ENCODE measurements at places on chromosomes 11 and 22.
A peak's percentile ranks its signal among the peaks of the same experiment; 100 is the strongest.

- DNase-seq, result no peak
Observed at GRCh38 chr22:48352086-48352911, 1475.4 kb downstream of the BRD1 start.

DNA sequence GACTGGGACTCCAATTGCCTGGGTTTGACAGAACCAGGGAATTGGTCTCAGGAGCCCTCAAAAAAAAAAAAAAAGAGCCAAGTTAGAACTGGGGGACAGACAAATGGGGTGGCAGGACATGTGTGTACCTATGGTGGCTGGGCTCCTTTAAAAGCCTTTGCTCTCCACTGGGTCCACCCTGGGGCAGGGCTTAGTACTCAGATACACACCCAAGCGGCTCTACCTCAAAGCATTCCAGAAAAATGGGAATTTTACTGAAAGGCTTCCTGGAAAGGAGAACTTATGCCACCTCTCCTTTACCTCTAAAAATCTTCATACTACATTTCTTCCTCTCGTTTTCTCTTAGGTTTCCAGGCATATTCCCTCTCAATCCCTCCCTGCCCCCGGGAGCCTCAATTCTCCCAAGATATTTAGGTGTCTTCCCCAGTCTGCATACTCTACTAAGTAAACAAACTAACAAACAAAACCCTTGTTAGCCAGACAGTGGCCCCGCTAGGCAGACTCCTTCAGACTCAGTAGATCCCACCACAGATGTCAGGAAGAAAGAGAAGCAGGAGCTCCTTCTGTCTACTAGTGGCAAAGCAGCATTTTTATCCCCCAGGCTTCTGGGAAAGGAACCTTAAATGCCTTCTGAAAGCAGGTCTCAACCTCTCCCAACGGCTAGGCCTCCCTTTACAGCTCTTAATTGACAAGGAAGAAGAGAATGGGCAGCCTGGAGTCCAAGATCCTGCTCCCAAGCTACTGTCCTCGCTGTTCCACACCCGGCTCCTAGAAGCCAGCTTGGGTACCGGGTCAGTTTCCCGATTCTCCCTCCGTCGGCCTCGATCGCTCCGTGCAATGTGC is 653 bp downstream of the PCSK7 start:
- peak; percentile 37 for DNase-seq

- DNase-seq, result no peak
Observed at GRCh38 chr11:111905411-111905810, 6.2 kb downstream of the CRYAB start.

DNA sequence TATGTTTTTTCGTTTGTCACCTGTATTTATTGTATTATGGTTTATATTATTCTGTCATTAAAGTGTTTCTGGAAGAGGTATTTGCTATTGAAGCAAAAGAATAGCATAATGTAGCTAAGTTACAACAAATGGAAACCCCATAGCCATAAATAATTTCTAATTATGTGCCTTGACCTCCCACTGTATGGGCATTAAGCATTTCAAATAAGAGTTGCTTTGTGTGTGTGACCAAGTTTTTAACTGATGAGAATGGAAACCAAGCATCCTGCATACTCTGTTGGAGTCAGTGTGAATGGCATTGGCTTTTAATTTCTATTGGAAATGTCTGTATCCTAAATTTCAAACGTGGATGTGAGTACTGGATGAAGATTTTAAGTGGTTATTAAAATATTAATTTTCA is 61.9 kb upstream of the MYO18B start:
- no peak for DNase-seq

DNA sequence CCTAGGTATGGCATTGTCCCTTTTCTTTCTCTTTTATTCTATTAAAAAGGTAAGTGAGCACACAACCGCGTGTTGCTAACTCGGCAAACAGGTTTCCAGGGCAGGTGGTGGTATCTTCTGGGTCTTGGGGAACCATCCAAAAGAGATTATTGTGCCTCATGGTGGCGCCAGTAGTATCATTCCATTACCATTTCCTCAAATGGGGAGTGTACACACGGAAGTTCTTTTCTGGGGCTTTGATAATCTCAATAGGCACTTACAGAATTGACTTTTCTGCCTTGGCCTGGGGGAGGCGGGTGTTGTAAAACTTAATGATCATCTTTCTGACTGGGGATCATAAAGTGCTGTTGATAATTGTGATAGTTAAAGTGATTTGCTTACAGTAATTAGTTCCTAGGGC is 234.1 kb downstream of the KIRREL3 start:
- DNase-seq, result no peak

DNA sequence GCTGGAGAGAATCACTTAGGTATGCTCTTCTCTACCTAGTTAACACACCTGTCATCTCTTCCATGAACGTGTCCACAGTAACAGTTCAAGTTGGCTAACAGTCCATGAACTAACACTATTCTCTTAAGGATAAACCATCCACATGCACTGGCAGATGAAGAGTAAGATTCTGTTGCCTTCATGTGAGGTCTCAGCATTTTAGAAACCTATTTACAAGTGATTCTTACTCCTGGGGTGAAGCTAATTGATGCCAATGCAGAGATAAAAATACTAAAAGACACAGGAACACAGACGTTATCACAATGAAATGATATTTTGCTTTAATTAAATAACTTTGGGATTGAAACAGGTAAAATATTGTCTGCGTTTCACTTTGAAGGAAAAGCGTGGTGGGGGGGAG is 1.3 kb downstream of the LRRC4C start:
- no peak for DNase-seq

GRCh38 chr11:69135420-69136363 is 20.0 kb upstream of the SMIM38 start:
- DNase-seq, result peak; percentile 54

- DNase-seq, result no peak
Observed at GRCh38 chr11:133636711-133637355, 104.5 kb upstream of the OPCML start.

- no peak for DNase-seq
Observed at GRCh38 chr11:123588117-123588863, 66.1 kb downstream of the SCN3B start.

DNA sequence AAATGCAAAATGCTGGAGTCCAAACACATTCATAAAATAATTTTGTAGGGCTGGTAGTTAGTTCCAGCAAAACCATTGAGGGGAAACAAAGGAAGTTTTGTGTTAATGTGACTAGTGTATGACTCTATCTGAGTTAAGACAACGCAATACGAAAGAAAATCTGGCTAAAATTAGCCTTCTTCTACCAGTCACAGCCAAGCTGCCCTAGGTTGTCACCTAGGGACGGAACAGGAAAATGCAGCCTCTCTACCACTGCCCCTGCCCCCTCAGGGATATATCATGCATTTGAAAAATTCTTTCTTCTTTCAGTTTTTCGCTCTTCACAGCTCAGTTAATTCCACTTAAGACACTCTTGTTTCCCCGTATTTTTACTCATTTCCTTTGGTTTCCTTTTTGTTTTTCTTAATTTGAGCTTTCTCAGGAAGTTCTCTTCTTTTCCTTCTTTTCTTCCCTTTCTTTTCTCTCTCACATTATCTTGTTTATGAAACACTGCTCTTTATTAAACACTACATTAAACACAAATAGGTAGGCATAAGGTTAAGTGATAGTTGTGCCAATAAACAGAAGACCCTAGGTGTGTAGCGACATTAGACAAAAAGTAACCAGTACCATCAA is 30.6 kb downstream of the KIRREL3 start:
- DNase-seq, result no peak

DNA sequence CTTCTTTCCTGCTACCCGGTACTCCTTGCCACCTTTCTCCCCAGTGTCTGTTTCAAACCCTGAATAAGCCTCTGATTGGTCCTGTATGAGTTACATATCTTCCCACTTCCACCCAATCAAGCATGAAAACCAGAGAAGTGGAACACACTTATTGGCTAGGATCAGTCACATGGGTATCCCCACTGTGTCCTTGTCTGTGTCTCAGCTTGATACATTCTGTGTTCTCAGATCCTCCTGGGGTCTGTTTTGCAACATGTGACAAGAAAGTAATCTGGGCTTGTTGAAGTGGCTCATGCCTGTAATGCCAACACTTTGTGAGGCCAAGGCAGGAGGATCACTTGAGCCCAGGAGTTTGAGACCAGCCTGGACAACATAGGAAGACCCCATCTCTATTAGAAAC is 23.9 kb downstream of the MCHR1 start:
- DNase-seq, result no peak

GRCh38 chr11:34346551-34346950 is 11.3 kb downstream of the ABTB2 start:
- DNase-seq, result no peak

GRCh38 chr22:35392357-35392756 is 7.6 kb upstream of the MCM5 start:
- DNase-seq, result no peak

GRCh38 chr11:126140926-126141280 is 70.5 kb downstream of the RPUSD4 start:
- no peak for DNase-seq

GRCh38 chr11:61777234-61778090 is 14.9 kb downstream of the TMEM258 start:
- peak; percentile 62 for DNase-seq

GRCh38 chr22:46054091-46055073 is 77.4 kb upstream of the WNT7B start:
- DNase-seq, result peak; percentile 45

- DNase-seq, result no peak
Observed at GRCh38 chr11:10050561-10050960, 243.5 kb downstream of the SBF2 start.

GRCh38 chr11:27018902-27019529 is 21.6 kb upstream of the BBOX1 start:
- DNase-seq, result no peak

DNA sequence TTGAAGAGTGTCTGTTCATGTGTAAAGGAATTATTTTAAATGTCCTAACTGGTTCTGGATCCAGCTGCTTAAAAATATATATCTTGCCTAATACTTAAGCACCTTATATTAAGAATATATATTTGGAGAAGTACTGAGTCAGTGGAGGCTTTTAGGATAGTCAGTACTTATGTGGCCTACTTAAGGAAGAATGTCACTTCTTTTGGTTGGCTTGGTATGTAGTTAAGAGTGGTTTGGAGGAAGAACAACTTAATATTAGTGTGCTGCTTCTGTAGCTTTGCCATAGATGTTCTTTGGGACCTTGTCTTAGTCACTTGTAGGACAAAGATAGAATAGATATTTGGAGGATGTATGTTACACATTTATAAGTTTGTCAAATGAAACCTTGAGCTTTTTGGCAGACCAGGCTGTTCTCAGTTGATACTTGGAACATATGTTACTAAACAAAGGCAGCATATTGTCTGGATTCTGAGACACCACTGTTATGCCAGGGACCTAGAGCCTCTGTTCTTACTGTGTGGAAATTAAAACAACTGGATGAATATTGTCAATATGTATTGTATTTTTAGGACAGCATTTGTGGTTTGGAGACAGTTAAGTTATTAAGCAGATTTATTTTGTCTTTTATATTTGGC is 4.9 kb downstream of the HIPK3 start:
- DNase-seq, result no peak

DNA sequence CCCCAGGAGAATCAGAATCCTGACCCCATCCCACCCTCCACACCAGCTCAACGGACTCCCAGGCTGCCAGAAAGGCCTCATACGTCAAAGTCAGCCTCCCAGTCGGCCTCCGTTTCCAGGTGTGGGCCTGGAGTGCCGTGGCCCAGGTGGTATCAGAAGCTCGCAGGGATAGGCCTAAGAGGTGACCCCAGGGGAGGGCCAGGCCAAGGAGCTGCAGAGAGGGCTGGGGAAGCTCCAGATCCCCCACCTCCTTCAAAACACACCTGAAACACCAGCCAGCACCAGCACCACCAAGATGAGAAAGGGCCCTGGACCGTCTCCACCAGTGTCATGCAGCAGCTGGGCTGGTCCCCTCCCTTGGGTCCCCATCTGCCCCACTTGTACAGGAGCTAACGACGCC is 20.3 kb downstream of the ASCL2 start:
- no peak for DNase-seq

GRCh38 chr11:133337193-133337592 is 195.1 kb downstream of the OPCML start:
- DNase-seq, result no peak

DNA sequence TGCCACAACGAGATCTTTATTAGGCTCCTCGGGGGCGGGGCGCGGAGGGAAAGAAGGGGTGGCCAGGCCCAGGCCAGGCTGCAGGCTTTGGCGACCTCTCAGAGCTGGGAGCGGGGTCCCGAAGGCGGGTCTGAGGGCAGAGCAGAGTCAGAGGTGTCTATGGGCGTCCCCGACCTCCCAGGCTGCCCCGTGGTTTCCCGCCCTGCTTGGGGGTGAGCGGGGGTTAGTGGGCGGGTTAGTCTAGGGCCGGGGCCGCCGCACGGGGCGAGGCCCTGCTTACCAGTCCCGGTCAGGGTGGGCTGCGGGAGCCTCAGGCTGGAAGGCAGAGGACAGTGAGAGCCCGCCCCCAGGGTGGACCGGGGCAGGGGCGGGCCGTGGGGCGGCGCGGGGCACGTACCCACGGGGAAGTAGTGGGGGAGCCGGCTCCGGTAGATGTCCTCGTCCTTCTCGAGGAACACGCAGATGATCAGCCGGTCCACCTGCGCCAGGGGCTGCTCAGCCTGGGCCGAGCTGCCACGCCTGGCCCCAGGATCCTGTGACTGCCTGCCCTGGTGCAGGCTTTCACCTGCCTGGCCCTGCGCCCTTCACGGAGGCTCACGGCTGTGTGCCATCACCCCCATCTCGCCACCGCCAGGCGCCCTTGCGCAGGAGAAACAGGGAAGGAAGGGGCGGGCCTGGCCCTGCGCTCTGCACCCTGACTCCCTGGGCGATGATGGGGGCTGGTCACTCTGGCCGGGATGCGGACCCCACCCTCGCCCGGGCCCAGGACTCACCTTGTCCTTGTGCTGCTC is 12.5 kb downstream of the OTUB1 start:
- DNase-seq, result peak; percentile 28

DNA sequence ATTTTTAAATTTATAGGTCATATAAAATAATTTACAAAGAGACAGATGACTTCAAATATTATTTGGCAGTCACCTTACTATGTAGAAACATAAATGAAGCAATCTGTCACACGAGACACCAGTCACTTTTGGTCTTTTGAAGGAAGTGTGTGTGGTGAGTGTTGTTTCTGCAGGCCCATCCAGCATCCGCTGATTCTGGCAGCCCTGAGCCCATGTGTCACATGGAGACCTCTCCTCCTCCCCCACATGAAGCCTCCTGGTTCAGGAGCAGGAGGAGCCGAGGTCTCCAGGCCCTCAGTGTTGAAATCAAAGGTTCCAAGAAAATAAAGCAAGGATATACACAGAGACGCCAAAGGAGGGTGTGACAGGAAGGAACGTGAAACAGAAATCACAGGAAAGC is 60.1 kb downstream of the ARFGAP3 start:
- DNase-seq, result no peak

- DNase-seq, result no peak
Observed at GRCh38 chr11:71335371-71335770, 83.0 kb upstream of the SHANK2 start.

DNA sequence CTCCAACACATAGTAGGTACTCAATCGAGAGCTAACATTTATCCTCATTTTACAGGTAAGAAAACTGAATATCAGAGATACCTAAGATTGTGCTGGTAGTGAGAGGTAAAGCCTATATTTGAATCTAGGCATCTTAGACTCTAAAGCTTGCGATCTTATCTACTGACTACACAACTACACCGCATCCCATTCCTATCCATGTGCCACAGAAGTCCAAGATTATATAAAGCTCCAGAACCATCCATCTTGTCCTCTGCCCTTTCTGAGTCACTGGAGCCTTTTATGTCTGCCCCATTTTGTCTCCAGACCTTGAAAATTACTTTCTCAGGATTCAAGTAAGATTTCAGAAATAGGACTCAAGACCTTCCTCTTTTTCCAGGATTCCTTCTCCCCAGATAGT is 84.4 kb downstream of the OR5AK2 start:
- DNase-seq, result no peak

- DNase-seq, result no peak
Observed at GRCh38 chr11:122074022-122074421, 42.0 kb downstream of the BLID start.

Data from activated CD8-positive, alpha-beta T cell treated with anti-CD3 and anti-CD28 coated beads for 36 hours (primary cell).